GM13976 (cell line): ENCODE measurements at places on chromosomes 16 and 17.

DNA sequence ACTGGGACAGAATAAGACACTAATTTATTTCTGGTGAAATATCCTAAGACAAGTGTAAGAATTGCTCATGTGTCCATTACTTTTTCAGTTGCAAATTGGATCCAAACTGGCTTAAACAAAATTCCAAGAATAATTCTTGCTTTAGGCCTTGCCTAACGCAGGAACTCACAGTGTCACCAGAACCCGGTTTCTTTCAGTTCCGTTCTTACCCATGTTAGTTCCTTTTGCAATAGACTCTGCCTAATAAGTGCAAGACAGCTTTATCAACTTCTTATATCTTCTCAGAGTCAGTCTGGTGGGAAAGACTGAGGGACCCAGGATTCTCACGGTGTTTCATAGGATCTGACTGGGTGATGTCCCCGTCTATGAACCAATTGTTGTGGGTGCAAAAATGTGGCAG is 24.7 kb downstream of the GDE1 start:
- DNase-seq = no peak

- no peak for DNase-seq
Measured at GRCh38 chr16:12871784-12872183, 29.6 kb upstream of the SHISA9 start.

GRCh38 chr16:81645266-81645694 is 133.8 kb upstream of the PLCG2 start:
- DNase-seq = no peak

GRCh38 chr17:67647482-67647881 is 70.3 kb upstream of the NOL11 start:
- no peak for DNase-seq

DNA sequence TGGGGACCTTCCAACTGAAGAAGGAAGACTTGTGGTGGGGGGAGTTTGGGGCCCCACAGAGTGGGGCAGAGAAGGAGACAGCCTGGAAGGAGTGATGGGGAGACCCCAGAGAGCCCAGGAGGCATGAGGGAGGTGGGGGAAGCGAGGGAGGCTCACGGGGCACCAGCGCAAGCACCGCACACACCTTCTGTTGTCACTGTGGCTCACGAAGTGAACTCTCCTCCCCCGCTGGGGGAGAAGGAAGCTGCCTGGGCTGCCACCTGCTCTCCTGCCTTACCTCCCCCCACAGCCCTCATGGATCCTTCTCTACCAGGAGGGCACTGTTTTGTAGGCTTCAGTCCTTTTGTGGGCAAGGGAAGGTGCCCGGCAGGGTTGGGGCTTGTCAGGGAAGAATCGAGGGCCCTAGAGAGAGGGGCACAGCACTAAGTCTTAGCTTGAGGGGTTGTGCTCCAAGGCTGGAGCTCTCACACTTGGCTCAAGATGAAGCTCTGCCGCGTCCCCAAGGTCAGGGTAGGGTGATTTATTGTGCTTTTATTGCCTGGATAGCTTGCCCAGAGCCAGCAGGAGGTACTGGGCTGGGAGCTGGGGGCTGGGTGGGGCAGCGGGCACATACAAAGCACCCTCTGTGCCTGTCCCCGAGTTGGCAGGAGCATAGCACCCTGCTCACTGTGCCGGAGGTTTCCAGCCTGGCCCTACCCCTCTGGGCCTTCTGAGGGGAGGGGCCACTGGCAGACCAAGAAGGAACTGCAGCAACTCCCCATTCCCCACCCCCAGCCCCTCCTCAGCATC is 4.6 kb upstream of the STARD3 start:
- no peak for DNase-seq

DNA sequence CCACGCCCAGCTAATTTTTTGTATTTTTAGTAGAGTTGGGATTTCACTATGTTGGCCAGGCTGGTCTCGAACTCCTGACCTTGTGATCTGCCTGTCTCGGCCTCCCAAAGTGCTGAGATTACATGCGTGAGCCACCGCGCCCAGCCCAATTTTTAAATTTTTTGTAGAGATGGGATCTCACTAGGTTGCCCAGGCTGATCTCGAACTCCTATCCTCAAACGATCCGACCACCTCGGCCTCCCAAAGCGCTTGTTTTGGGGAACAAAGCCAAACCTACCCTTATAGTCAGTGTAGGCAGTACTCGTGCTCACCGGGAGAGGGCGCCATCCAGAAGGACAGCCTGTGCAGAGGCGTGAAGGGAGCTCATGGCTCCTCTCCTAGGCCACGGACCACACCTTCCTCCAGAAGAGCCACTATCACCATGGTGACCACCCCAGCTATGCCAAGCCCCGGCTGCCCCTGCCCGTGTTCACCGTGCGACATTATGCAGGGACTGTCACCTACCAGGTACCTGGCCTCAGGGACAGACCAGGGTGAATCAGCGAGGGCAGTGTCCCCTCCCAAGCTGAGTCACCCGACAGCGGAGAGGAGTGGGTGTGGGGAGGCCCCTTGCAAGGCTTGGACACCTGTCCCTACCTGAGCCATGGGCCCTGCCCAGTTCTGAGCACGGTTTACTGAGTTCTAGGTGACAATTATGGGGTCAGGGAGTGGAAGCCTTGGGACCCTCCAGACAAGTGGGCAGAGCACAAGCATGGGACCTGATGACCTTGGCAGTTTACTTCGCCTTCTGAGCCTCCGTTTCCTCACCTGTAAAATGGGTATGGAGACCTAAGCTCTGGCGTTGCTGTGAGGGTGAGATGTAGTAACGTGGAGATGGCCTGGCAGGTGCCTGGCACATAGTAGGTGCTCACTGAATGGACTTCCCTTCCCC is 13.7 kb downstream of the MYO15B start:
- DNase-seq = peak; percentile 86

- DNase-seq = no peak
Measured at GRCh38 chr17:20994779-20995149, 48.0 kb downstream of the USP22 start.

DNA sequence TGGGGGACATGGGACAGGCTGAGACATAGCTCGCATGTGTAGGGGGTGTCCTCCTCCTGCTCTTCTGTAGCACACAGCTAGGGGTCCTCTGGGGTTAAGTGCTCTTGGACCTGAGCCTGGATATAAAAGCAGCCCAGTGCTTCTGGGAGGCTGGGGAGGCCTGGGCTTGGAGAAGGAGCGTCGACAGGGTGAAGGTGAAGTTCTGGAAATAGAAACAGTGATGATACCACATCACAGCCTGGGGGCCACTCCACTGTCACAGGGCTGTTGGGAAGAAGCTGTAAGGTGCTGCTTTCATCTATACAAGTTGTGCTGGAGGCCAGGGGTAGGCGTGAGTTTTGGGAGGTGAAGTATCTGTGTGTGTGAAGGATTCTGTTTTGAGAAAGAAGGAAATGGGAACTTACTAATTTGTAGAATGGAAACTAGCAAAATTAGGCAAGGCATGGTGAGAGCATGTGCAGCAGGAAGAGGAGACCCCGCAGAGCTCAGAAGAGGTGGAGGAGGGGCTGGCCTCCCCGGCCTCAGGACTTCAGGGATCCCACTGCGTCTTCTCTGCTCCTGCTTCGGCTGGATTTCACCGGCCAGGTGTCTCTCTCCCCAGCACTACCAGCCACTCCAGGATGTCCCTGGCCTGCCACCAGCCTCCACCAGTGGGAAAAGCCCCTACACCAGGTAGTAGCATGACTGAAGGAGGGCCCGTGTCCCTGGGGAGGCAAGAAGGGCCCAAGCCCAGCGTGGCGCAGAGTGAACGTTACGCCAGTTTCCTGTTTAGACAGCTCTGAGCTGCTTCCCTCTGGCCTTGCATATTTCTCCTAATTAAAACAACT is 19.4 kb downstream of the PLCG2 start:
- DNase-seq = peak; percentile 74

GRCh38 chr17:2304931-2305330 is 1.2 kb downstream of the SRR start:
- no peak for DNase-seq

DNA sequence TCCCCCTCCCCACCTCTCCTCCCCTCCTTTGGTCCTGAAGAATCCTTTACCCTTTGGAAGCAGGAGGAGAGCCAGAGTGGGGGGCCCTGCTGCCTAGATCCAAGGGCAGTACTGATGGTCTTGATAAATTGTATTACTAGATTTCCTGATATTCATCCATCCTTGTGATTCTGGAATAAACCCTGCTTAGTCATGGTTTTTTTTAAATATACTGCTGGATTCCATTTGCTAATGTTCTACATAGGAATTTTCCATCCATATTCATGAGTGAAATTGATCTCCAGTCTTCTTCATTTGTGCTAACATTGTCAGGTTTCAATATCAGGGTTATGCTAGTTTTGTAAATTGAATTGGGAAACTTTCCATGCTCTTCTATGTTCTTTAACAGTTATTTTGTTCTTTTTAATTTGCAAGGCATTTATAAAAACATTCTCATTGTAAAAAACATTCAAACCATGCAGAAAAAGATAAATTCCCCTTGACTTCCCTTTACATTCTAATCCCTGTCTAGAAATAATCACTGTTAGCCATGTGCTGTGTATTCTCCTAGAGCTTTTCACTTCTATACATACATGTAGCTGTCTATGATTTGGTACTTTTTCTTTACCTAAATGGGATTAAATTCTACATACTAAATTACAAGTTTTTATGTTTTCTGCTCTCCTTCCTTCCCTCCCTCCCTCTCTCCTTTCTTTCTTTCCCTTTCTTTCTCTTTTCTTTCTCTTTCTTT is 56.7 kb downstream of the CCDC42 start:
- DNase-seq = no peak

DNA sequence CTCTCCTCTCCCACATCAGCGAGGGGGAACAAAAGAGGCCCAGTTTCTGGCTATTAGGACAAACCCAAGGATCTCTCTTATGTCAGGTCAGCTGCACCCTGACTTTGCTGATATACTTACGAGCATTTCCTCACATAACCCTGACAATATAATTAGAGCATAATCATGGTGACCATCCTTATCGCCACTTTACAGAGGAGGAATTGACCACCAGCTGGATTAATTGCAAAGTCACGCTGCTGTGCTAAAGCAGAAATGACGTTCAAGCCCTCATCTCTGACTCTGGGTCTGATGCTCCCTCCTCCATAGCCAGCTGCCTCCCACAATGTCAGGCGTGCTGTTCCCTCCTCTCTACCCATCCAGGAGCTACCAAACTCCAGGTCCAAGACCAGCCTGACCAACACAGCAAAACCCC is 42.6 kb downstream of the TRARG1 start:
- DNase-seq = no peak

GRCh38 chr16:54774768-54775167 is 155.9 kb upstream of the IRX5 start:
- no peak for DNase-seq

- DNase-seq = no peak
Measured at GRCh38 chr17:28760601-28761562, 17.1 kb downstream of the TRAF4 start.

GRCh38 chr16:10182222-10183053 is at the start of gene GRIN2A:
TSS of gene GRIN2A (minus strand) at chr16:10182428. CDS start at chr16:10180411, 2,017 bp downstream.
- DNase-seq = peak; percentile 68

GRCh38 chr17:37301288-37301687 is 74.5 kb upstream of the C17orf78 start:
- DNase-seq = no peak

DNA sequence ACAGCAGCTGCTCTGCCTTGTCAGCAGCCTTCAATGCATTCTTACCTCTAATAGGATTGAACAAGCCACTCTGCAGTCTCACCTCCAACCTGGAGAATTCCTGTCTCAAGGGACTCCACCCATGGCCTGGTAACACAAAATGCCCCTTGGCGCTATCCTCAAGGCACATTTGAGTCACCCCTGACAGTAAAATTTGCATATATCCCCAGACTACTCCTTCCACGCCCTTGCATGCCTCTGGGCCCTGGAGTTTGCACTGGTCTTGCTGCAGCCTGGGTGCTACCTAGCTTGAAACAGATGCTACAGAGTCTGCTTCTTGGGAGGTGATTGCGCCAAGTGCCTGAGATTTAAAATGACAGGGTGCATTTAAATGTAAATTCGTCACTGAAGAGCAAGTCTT is 391.4 kb upstream of the MAF start:
- DNase-seq = no peak
